Endothelial cell of umbilical vein (primary cell): ENCODE measurements at places on chromosomes 3 and 15. TPM values are rescaled to one million over a fixed set of nuclear protein-coding genes. Genes with fewer than 3 reads are reported as not detected.

ZXDC gene
- total RNA-seq: 21.3 and 22.6 TPM in 2 replicates

PPP1R14D gene
- total RNA-seq: not detected in 2 replicates

PSTPIP1 gene
- not detected in 2 replicates for total RNA-seq

PCBP4 gene
- 42.7 and 46.5 TPM in 2 replicates for total RNA-seq

SKOR1 gene
- total RNA-seq: 0.09 and 0.15 TPM in 2 replicates

UQCC5 gene
- 22.6 and 34.6 TPM in 2 replicates for total RNA-seq
